Bone marrow (tissue), 2 donors: ENCODE measurements at places on chromosomes 4 and X.

DNA sequence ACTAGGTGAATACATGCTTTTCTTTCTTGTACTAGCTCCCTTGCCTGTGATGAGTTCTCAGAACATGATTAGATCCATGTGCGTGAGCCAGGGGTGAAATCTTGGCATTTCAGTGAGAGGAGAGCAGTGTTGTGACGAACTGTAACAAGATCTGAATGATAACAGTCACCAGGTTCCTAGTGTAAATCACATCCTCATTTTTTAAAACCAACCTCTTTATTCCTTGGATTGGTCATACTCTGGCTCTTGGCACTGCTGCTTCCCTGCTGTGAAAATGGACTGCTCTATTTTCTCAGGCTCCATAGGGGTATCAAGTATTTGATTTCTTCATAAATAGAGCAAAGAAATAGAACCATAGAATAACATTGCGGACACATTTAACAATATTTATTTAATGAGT, 206.3 kb downstream of the SLC4A4 start:
- no peak for DNase-seq

DNA sequence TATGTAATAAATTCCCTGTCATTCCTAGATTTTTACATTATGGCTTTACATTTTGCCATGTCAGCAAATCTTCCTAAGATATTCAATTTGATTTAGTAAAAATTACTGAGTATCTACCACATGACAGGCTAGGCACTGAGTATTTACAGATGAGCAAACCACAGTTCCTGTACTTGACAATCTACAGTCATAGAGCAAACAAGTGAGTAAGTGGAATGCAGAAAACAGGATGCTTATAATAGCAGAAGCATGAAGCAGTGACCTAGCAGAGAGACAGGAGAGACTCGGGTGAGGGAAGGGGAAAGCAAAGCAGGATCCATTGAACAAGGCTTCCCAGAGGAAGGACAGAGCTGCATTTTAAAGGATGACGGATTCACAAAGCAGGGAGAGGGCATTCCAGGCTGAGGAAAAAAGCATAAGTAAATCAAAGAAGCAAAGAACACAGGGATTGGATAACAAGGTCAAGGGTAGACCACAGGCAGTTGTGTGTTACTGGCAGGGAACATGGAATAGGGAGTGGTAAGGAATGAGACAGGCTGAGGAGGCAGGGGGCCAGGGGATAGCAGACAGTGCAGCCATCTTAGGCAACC, 124.7 kb upstream of the C1QTNF7 start:
- no peak for DNase-seq

GRCh38 chrX:12210196-12210815, 72.0 kb downstream of the FRMPD4 start:
- DNase-seq, result no peak

DNA sequence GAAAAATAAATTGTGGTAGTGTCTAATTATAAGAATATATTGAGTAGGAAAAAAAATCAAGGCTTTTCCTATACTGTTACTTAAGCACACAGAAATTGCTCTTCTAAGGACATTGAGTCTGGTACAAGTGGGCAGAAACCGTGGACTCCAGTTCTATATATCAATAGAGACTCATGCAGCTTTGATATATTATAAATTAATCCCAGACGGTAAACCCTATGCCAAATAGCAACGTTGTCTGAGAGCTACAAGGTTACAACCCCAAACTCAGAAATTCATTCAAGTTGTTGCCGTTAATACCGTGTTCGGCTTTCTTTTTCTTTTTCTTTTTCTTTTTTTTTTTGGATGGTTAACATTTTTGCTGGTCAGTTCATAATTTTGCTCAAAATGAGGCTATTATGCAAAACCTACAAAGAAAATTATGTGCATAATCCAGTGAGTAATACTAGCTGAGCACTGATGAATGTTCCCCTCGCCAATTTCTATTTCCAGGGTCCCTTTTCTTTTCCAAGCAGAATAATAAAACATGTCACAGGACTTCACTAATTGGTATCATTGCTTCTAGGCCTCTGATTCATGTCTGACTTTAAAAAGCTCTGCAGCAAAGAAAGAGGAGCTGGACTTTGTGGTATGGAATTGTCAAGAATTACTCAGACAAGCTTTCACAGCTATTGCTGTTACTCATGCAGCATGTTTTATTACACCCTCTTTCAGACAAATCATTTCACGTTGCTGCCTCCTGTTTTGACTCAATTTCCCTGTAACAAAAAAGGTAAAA, 737.7 kb downstream of the NLGN4X start:
- DNase-seq, result no peak

- DNase-seq, result no peak
These were observed 191.5 kb downstream of the TENM3 start for GRCh38 chr4:182434720-182435119.

GRCh38 chr4:98539741-98540140, 118.7 kb downstream of the TSPAN5 start:
- DNase-seq, result no peak

DNA sequence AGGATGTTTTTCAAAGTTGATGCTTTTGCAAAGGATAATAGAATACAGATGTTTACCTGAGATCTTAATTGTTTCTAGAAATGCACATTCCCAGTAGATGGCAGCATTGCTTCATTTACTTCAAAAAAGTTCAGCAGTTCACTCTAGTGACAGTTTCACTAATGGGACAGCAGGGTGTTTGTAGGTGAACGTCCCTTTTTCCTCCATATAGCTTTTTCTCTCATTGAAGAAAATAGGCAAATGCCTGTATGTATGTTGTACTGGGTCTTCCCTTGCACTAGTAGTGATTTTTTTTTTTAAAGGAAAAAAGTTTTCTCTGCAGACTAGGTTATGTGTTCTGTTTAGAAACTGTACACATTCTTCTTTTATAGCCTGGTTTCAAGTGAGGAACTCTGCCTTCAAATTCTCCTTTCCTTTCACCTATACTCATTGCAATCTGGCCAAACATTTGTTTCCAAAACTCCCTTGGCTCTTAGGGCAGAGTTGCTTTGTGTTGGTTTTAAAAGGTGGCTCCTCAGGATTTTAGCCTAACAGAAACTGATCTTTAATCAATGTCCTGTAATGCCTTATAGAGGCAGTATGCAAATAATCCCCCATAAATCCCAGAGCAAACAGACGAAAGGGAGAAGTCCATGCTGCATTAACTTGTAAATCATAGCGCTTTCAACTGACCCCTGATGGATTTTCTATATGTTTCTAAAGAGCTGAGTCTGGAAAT, 86.3 kb downstream of the EGF start:
- DNase-seq, result no peak

- no peak for DNase-seq
These were observed 95.9 kb downstream of the SYTL5 start for GRCh38 chrX:38102240-38102639.

GRCh38 chr4:3246458-3247398, 2.2 kb upstream of the MSANTD1 start:
- no peak for DNase-seq

DNA sequence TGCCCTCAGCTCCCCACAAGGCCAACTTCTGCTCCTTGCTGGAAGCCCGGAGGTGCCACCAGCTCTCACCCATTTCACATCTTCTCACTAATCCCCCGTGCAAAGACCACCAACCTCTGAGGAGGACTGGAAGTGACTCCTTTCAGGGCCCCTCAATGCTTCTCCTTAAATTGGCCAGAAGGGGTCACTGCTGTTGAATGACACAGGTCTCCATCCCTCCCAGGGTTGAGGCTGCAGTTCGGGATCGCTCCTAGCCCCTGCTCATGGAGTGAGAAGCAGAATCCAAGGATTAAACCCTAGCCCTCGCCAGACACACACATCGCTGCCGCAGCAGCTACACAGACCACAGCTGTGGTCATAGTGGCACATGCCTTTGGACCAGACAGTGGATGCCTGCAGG, 279.5 kb upstream of the TAPT1 start:
- no peak for DNase-seq

GRCh38 chr4:170868170-170868569, 778.4 kb upstream of the AADAT start:
- DNase-seq, result no peak

DNA sequence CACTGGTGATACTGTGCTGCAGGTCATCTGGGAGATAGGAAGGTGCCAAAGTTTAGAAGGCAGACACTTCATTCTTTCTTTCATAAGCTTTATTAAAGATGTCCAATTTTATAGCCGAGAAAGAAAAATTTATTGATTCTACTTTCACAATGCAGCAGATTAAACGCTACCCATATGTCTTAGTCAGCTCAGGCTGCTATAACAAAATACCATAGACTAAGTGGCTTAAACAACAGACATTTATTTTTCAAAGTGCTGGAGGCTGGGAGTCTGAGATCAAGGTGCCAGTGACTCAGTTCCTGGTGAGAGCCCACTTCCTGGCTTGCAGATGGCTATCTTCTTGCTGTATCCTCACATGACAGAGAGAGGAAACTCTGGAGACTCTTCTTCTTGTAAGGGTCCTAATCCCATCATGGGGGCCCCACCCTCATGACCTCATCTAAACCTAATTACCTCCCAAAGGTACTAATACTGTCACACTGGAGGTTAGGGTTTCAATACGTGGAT, 33.4 kb upstream of the KLHL34 start:
- DNase-seq, result no peak

DNA sequence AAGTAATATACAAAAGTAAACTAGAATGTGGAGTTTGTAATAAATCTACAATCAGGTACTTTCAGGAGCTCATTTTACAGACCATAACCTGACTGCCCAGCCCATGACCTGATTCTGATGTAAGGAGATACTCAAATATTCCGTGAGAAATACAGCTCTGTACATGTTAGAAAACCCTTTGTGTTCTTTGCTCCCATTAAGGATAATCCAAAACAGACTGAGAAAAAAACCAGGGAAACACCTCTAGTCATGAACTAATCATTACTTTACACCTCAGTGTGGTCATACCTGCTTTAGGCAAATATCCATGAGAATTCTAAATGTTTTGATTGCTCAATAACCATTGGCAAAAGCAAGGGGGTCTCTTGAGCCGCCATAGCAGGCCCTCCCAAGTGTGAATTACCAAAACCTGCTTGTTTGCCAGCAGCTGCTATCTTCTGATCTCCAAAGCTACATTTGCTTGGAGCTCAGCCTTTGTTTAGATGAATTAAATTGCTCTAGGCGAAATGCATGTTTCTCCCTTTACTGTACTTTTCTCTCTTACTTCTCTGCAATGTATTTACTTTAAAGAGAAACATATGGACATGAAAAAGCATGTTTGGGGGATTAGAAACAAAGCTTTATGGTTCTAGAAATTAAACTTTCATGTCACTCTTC, 79.1 kb downstream of the ANKRD50 start:
- DNase-seq, result no peak

DNA sequence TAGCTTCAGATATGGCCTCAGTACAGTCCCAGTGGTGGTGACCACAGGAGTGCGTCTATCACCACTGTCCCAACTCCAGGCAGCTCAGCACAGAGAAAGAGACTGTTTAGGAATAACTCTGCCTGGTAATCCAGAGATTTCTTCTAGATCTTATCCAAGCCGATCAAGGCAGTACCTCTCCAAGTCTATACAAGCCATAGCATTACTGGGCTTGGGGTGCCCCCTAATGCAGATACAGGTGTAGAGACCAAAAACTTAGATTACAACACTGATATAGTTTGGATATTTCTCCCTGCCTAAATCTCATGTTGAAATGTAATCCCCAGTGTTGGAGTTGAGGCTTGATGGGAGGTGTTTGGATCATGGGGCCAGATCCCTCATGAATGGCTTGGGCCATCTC, 100.9 kb downstream of the PTCHD1 start:
- no peak for DNase-seq

DNA sequence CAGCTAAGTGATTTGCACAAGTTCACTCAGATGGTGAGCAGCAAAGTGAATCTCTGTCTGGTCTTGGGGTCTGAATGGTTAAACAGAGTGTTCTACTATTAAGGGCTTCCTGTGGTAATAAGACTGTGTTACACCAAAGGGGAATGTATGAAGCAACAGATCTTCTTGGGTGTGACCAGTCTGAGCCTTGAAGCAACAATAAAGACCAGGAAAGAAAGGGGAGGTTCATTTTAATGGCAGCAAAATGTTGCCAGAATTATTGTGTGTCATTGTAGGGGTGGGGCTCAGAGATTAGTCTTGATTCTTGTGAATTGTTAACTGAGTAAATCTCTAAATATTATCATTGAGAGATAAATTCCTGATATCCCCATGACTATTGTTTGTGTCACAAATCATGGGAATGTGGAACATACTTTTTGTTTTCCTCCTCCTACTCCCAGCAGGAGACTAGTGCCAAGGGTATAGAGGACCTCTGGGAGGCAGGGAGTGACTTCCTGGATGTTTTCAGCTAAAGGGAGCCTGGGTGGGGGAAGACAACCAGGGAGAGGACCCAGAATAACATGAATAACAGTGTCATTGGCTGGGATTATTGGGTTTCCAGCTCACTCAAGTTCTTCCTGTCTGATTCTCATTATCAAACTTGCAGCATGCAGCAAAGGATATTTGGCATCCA, 141.4 kb upstream of the PAK3 start:
- DNase-seq, result no peak

DNA sequence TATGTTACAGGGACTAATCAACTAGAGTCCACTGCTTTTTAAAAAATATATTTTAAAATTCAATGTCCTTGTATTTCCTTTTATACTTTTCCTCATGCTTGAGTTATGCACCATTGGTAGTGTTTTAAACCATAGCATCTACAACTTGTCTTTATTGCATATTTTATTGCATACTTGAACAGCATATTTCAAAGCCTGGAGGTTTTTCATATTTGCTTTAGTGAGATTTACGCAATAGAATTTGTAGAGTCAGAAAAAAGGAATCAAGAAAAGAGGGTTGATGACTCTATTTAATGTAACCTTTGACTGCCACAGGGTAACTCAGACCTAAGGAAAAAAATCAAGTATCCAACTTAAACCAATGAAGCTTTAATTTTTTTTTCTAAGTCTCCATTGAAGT, 1165.7 kb upstream of the IGFBP7 start:
- no peak for DNase-seq

DNA sequence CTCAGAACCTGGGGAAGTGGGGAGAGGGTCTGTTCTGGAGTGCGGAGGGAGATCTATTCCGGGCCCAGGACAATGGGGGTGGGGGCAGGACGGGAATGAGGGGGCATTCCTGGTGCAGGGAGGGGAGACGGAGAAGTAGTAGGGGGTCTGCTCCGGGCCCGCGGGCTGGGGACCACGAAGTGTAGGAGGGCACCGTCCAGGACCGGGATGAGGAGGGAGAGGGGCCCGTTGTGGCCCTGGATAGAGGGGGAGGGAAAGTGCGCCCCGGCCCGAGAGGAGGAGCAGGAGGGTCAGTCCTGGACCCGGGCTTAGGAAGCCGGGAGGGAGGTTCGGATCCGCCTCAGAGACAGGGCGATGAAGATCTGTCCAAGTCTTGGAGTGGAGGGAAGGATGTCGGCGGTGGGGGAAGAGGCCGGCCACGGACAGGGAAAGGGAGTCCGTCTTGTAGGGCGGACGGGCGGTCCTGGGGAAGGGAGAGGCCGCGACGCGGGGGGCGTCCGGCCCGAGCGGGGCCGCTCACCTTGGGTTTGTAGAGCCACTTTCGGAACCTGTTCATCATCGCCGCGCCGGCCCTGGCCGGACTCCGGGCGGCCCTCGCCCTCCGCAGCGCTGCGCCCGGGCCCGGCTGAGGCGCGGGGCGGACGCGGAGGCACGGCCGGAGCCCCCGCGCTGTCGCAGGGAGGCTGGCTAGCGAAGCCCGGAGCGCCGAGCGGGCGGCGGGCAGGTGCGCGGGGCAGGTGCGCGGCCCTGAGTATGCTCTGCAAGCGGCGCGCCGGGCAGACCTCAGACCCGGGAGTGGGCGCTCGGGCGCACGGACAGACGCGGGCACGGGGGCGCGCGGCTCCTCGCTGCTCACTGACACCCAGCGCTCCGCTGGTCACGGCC, at the start of gene ZFYVE28:
ZFYVE28 (minus strand) TSS at position 881 of the 885 bp plus-strand sequence; CDS start at position 559, 322 bp downstream.
- no peak for DNase-seq
